ENCODE measurements at places on chromosomes 4 and X.

DNA sequence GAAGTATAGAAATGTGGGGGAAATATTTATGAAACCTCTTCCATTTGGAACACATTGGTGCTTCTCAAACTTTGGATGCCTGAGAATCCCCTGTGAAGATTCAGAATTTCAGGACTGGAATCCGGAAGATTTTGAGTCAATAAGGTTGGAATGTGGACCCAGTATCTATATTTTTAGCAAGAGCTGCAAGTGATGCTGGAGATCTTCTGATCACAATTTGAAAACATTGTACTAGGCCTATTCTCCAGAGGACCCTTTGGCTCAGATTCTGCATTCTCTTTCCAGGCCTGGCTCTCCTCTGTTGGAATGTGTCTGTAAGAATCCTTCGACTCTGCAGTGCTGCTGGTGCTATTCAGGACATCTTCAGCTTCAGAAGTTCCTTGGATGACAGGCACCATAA, 2.4 kb upstream of the PKD2 start:
- DNase-seq, result no peak

- no peak for DNase-seq
Observed at GRCh38 chrX:111170017-111170416, 74.0 kb downstream of the PAK3 start.

GRCh38 chr4:185711726-185712125, 100.3 kb downstream of the SORBS2 start:
- no peak for DNase-seq

- DNase-seq, result no peak
Observed at GRCh38 chr4:173171987-173172386, 3.4 kb downstream of the GALNT7 start.

GRCh38 chr4:188300385-188300784, 161.1 kb downstream of the TRIML1 start:
- no peak for DNase-seq

- DNase-seq, result no peak
Observed at GRCh38 chr4:61275241-61275640, 75.1 kb downstream of the ADGRL3 start.

DNA sequence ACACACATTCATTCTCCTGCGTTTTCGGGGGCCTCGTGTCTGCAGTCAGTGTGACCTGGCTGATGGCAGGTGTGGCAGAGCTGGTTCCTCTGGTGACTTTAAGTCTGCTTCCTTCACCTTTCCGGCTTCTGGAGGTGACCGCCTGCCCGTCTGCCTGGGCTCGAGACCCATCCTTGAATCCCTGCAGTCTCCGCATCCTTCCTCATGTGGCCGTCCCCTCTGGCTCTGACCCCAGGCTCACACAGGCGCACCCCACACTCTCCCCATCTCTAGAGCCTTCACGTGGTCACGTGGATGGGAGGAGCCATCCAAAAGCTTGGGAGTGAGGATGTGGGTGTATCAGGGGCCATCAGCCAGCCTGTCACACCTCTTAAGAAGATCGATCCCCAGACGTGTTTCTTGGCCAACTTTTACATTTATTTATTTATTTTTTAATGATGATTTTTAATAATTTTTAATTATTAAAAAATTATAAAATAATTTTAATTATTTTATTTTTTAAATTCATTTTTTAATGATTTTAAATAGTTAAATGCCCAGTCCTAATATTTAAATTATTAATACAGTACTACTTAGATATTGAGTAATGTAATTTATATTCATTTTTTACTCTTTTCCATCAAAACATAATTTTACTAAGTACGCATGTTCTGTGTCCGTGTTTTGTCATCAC, 20.9 kb downstream of the RGS12 start:
- DNase-seq, result no peak

- no peak for DNase-seq
Observed at GRCh38 chr4:176413171-176413570, 93.4 kb downstream of the SPCS3 start.

GRCh38 chr4:163638909-163639308, 144.4 kb downstream of the TMA16 start:
- no peak for DNase-seq

DNA sequence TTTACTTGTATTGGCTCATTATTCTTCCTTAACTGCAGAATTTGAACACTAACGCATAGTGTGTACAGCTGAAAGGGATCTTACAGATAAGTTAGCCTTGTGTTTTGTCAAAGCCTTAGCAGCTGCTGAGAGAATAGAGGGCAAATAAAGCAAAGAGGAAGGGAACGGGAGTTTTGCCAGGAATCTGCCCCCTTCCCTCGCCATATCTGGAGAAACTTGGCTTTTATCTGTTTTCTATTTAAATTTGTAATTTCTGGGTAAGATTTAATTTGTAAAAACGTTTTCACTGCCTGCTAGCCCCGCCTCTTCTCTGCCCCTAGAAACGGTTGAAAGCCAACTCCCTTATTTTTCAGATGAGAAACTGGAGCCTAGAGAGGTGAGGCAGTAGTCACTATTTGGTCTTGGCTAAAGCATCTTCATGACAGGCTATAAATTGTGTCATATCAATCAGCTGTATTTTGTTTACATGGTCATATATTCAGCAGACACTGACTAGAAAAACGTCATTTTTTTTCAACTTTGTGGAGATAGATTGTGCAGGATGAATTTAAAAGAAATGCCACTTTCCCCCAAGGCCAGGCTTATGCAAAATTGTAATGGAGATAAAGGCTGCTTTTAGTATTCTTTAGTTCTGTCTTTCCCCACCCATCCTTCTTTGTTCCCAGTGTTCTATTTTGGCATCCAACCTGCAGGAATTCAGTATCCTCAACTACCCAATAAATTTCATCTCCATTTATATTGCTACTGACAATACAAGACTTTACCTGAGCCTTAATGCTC, 319.4 kb downstream of the SH2D1A start:
- no peak for DNase-seq

- DNase-seq, result no peak
Observed at GRCh38 chrX:150870487-150871340, 27.8 kb downstream of the CD99L2 start.

- no peak for DNase-seq
Observed at GRCh38 chrX:45472968-45473367, 272.3 kb upstream of the DIPK2B start.

DNA sequence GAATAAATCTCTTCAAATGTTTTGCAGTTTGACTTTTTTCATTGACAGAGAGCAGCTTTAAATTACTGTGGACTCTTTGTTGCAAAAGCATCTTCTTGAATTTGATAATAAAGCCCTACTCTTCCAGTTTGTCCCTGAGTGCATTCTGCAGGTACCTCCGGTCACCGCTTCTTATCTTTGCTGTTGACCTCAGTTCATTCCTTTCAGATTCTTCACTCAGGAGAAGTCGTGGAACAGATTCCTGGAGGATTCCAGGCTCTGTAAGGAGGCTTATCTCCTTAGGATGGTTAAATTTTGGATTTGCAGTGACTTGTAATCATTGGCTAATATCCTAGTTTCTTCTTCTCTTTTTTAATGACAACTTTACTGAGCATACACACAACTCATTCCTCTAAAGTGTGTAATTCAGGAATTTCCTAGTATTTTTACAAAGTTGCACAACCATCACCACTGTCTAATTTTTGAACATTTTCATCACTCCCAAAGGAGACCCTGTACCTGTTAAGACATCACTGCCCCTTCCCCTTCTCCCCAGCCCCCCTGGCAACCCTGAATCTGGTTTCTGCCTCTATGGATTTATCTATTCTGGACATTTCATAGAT, 22.0 kb downstream of the TBL1X start:
- no peak for DNase-seq
